ENCODE measurements at places on chromosomes 1 and 21.

- no peak for DNase-seq
Measured at GRCh38 chr1:187264995-187265602, 436.4 kb downstream of the PLA2G4A start.

DNA sequence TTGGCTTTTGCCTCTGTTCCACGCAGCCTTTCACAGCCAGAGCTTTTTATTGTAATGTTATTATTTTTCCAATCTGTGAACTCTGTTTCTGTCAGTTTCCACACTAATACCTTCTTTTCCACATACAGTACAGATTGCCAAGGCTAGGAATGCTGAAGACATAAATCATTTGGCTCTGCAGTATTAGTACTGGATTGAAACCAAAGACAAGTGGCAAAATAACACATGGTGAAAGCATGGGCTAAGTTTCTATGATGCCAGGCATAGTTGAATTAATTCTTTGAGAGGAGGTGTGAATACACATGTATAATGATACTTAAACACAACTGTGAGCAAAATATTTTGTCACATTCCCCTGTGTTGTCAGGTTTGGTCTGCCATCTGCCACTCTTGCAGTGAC lies 73.5 kb downstream of the TMEM200B start:
- no peak for DNase-seq

DNA sequence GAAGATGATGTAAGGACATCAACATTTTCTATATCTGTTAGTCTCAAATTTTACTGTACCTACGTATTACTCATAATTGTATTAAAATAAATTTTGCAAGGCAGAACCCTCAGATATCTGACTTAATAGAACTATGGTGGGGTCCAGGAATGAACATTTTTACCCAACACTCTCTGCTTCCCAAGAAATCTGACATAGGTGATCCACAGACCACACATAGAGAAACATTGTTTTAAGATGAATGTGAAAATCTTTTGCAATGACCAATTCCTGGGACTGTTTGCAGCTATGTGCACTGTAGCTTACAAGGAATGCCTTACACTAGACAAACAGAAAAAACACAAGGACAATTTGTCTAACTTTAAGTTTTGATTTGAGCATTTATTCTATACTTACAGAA lies 645.6 kb upstream of the ADGRL2 start:
- no peak for DNase-seq

DNA sequence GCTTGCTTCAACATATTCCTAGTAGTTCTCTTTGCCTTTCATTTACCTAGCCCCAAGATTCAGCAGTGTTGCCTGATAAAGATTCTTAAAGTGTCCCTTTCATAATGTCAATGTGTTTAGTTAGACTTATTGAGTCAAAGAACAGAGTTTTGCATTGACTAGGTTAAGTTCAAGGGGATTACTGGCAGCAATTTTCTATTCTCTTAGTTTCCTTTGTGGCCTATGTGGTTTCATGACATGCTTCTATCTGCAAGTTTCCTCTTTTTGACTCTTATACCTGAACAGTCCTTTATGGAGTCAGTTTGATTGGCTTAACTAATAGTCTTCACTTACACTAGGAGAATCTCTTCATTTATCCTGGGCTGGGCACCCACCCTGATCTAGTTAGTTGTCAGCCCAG lies 151.3 kb downstream of the ADGRL4 start:
- DNase-seq, result no peak

GRCh38 chr1:40802078-40802741 lies 18.6 kb downstream of the KCNQ4 start:
- DNase-seq, result peak; percentile 81

DNA sequence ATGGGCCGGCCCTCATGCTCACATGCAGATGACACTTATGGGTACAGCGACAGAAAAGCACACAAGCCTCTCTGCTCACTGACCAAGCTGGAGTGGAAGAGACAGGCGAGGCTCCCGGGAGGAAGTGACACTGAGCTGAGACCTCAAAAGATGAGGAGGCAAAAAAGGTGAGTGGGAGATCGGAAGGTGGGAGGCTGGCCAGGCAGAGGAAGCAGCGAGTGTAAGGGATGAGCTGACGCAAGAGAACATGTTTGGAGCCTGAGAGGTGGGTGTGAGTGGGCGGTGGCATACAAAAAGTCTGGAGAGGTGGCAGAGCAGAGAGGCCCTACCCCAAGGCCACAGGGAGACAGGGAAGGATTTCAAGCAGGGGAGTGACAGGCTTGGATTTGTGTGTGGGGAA lies 18.2 kb upstream of the CDCP2 start:
- DNase-seq, result no peak

DNA sequence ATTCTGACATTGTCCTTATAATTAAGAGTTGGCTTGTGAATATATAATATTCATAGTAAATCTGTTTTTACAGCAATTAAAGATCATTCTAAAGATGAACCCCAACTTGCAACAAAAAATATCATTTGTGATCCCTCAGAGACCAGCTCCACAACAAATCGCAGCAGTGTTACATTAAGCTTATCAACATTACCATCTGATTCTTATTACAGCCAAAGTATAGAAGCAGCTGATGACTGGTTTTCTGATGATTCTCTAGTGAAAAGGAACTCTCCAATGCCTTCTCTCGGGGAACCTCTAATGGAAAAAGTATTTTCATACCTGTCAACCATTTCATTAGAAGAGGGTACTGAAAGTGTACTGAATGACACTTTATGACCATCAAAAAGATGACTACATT lies 45.4 kb downstream of the C1orf185 start:
- no peak for DNase-seq

- no peak for DNase-seq
Measured at GRCh38 chr1:17789926-17790325, 34.8 kb downstream of the ACTL8 start.

DNA sequence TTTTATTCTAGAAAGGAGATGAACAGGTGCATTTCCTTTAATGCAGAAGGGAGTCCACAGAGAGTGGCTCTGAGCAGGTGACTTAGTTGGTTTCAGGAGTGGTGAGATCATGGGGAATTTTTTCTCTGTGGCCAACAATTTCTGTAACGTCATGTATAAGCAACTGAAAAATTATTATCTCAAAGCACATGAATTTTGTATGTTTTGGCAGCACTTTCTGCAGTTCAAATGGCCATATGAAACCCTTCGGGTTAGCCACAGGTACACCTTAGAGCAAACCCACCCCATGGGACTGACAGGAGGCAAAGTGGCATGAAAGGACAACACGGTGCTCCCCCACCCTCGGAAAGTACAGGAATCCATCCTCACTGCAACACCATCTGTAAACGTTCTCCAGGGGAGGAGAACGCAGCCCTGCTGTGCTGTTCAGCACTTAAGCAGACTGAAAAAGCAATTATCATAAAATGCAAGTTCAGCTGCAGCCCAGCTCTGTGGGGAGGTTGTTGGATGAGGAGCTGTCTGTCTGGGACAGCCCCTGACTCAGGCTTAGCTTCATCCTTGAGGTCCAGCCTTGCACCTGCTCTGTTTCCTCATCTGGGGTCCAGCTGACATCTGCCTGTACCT lies 55.8 kb upstream of the CLDN14 start:
- DNase-seq, result no peak

DNA sequence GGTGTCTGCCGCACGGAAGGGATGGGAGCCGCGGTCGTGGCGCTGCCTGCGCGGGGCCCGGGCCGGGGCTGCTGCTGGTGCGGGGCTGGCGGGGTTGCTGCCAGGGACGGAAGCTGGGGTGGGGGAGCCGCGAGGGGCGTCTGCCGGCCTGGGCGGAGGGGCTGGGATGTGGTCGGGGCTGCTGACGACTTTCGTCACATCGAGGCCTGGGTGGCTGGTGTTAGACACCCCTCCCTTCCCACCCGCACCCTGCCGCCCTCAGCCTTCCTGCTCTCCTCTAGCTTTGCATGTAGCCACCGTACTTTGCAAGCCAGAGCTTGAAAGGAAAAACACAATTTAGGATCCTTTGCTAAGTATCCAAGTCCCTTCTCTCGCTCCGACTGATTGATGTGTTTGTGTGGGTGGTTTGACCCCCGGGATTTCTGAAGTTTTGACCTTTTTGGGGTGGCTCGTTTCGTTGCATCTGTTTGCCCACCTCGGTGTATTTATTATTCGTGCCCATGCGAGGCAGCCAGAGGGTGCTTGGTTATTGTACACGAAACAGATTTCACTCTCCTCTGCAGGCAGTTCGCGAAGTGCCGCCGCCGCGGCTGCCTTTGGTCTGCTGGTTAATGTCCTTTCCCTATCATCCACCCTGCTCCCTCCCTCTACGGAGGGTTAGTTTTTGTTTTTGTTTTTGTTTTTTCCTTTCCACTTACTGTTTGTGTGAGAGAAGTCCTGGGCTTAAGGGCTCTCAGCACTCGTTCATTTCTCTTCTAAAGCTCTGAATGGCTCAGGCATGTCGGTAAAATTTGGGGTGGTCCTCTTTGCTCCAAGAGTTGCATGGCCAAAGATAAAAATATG lies 868 bp downstream of the C1orf21 start:
- DNase-seq, result no peak
